ENCODE measurements at places on chromosomes 5 and 9. TPM values are rescaled to one million over a fixed set of nuclear protein-coding genes. Genes with fewer than 3 reads are reported as not detected.
A peak's percentile ranks its signal among the peaks of the same experiment; 100 is the strongest.

DNA sequence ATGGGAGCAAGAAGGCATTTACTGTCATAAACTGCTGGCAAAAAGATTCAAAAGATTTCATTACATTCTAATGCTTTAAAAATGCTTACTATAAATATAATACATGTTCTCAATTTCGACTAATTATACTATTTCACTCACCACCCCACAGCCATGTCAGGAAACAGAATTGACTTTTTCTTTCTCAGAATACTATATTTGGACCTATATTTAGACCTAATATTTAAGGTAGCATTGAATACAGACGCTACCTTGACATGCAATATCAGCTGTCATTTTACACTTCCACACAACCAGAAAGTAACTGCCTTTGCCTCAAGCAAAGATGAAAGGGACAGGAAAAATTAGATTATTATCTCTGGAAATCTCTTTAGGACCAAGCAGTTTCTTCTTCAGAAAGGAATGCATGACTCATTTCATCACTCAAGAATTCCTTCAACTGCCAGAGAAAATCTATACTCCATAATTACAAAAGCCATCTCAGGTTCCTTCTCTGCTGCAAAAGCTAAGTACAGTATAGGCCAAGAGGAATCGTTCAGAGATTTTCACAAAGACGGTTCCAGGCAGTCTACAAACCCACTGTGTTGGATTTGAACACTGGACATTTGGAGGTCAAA lies 11.8 kb upstream of the UBE2QL1 start:
- DNase-seq: no peak

- DNase-seq: no peak
Measured at GRCh38 chr9:135857843-135858242, 49.5 kb downstream of the CAMSAP1 start.

DNA sequence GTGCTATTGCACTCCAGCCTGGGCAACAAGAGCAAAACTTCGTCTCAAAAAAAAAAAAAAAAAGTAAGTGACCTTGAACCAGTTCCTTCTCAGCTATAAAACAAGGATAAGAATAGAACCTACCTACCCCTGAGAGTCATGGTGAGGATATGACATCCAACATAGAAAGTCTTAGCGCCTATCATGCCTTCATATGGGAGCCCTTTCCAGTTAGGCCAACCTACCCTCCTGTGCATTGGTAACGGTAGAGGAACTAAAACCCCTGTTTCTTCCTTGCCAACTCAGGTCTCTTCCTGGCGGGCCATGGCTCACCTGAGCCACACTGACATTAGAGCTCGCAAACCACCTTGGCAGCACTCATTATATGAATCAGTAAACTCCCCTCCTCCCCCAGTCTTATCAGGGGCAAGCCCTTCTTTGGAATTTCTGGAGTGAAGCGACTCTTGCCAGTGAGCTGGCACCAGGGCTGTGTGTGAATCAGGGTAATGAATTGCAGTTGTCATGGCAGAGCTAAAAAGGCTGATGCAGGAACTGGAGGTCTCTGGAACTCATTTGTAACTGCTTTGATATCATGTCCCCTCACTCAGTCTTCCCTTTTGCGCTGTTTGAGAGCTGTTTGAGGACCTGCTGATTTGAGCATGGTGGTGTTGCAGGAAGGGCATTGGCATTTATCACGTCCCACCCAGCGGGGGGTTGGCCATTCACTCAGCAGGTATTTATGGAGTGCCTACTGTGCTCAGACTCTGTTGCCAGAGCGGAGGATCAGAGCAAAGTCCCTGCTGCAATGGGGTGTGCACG lies 10.3 kb downstream of the WWC1 start:
- no peak for DNase-seq

DNA sequence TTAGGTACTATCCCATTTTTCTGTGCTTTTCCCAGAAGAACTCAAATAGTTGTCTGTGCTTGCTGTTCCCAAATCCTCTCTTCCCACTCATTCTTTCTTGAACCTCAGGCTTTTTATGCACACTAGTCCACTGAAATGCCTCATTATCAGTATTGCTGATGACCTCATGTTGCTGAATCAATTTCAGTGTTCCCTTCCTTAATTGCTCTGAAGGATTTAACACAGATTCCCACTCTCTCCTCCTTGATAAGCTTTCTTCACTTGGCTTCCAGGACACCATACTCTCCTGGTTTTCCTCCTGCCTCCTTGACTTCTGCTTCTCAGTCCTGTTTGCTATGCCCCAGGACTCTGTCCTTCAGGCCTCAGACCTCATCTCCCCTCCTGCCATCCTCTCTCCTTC lies 298.5 kb downstream of the ARHGAP26 start:
- no peak for DNase-seq

GRCh38 chr9:126935630-126936029 lies 21.0 kb downstream of the RALGPS1 start:
- no peak for DNase-seq

DNA sequence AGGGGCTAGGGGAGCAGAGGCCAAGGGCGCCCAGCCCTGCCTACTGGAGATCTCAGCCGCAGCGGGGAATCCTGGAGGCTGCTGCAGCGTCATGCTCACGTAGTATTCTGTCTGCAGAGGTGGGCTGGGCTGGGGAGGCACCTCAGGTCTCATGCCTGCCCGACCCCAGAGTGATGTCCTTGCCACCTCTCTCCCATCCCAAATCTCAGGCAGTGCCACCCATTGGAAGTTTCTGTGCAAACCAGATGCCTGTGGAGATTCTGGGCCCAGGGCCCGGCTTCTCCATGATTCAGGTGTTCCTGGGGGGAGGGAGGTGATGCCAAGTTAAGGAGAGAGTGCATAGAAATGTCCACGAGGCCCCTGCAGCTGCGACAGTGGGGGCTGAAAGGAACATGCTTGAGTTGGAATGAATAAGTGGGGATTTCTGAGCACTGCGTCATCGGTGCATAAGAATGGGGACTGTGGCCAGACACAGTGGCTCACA lies 72.0 kb downstream of the ANKRD33B start:
- DNase-seq: no peak

- no peak for DNase-seq
Measured at GRCh38 chr9:9924376-9924775, 688.4 kb downstream of the PTPRD start.

- peak; percentile 86 for DNase-seq
Measured at GRCh38 chr5:179607160-179607931, 16.1 kb downstream of the HNRNPH1 start.

GRCh38 chr5:38472541-38472940 lies 83.9 kb downstream of the LIFR start:
- no peak for DNase-seq

DNA sequence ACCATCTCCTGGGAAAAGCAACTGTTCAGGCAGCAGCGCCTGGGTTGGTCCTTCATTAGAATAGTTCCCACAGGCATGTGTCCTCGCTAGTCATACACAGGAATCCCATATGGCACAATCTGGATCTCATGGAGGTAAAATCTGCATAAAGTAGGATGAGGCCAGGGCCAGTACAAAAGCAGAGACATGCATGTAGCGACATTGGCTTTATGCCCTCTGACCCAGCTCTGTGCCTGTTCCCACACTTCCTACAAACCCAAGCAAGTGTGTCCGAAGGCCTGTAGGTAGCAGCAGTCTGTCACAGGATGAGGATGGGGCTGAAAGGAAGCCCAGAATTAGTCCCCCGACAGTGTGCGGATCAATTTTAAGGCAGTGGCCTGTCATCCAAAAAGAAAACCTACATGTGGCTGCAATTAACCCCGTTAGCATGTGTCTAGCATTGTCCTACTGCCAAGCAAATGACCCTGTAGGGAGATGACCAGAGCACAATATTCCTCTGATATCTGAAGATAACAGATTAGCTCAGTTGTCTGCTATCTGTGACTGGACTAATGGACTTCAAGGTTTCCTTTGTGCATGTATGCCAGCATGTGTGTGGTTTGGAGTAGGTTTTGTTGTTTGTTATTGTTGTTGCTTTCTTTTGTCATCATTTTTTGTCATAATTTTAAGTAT lies 178.8 kb downstream of the TMEM161B start:
- DNase-seq: no peak

DNA sequence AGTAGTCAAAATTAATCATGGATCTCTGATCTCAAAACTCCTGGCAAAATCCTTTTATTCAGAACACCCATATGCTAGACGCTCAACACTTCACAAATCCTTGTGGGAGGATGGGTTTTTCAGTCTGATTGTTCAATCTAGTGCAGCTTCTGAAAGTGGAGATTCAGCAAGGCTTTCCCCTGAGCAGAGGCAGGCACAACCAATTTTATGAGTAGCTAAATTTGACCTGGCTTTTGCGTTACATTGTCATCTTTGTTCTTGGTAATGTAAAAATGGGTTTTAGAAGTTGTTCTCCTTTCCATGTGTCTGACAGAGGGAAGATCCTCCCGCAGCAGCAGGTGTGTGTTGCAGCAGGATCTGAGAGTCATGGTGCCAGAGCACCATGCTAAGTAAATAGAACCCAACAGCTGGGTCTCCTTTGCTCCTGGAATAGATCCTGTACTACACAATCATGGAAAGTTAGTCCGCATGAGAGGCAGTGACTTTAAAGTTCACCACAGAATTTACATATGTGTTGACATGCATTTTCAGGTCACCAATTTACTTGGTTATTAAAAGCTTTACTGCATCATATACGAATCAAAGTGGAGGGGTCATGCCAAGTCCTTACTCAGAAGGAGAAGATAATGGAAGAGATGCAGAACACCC lies 70.1 kb upstream of the MEF2C start:
- DNase-seq: no peak

DNA sequence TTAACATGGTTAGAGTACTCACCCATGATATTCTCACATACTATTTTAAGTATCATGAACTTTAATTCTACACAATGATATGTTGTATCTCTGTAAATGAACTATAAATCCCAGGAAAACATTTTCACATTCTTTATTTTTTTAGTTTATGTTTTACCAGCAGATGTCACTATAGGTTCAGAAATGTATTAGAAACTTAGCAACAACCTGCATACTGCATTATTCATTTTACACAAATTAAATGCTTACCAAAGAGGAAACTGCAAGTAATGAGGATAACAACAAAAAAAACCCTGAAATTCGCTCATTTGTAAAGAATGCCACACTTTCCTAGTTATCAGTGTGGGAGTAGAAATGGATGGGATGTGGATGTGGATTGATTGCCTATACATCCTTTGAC lies 217.5 kb upstream of the OTULINL start:
- DNase-seq: no peak

DNA sequence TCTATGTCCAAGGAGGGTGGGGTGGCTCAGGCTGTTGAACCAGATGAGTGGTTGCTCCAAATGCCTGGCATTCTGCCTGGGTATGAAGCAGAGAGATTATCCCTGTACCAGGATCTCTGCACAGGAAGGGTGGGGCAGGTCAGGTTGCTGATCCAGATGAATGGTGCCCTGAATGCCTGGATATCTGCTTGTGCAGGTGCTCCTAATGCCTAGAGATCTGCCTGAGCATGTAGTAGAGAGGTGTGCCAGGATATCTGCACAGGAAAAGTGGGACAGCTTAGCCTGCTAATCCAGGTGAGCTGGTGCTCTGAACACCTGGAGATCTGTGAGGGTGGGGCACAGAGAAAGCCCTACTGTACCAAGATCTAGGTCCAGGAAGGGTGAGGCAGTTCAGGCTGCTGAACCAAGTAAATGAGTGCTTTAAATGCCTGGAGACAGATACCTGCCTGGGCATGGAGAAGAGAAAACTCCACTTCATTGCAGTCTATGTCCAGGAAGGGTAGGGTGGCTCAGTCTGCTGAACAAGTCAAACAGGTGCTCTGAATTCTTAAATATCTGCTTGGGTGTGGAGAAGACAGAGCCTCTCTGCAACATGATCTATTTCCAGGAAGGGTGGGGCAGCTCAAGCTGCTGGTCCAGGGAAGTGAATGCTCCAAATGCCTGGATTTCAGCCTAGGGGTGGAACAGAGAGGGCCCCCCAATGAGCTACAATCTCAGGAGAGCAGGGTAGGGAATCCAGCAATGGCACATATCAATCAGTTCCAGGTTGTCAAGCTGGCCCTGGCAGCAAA lies 189.4 kb upstream of the DMRTA1 start:
- no peak for DNase-seq

DNA sequence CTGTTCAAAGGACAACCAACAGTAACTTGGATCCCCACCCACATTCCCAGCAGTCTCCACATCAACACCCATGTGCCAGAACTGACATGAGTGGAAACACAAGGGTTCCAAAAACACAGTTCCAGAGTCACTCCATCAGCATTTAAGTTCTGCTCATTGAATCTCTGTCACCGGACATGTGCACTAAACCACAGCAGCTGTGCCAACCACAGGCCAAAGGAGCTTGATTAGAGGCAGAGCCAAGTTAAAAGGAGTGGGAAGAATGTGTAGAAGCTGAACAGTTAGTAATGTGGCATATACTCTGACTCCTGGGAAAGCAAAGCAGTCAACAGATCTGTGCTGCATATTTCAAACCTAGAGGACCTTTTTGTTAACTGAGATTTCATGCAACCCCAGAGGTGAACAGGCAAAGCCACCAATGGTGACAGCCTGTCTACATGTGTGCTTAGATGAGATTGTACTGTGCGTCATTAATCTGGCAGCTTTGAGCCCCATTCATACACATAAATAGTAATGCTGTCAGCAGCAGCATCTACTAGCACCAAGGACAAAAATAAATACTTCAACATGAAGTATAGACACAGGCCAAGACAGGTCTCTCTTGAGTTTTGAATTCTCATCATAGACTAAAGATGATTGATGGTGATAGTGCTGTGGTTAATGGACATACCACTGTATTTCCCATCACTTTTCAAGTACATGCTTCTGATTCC lies 16.4 kb upstream of the FST start:
- DNase-seq: no peak

Gene SHOC1
- 0.51 TPM for polyA plus RNA-seq

Gene PCDHB12
- 3.3 TPM for polyA plus RNA-seq

Gene SMIM33
- polyA plus RNA-seq: not detected

Gene TICAM2
- polyA plus RNA-seq: 3.3 TPM

Gene ENG
- 46.9 TPM for polyA plus RNA-seq

Gene PRUNE2
- 49.3 TPM for polyA plus RNA-seq

Gene ANKRD34B
- 2.8 TPM for polyA plus RNA-seq

Gene SPINK7
- polyA plus RNA-seq: not detected

Gene FAXDC2
- 29.0 TPM for polyA plus RNA-seq

Gene HSD17B3
- 0.84 TPM for polyA plus RNA-seq

Gene CCL21
- polyA plus RNA-seq: 0.18 TPM
